ENCODE measurements at places on chromosomes 6 and 20.

DNA sequence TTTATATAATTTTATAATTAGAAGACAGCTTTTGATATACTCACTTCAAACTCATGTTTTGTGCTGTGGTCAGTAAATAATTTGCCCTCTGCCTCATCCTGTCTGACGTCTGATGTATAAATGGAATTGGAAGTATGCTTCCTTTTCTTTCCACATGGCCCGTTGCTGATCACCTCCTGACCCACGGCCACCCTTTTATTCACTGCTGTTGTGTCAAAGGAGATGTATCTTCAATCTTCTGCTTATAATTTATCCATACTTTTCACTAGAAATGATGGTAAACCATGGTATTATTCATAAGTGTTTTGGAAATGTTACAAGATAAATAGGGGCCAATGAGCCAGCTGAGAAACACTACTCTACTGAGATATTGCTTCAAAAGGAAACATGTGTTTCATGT, 841.8 kb downstream of the PHF3 start:
- DNase-seq, result no peak

- DNase-seq, result no peak
Measured at GRCh38 chr6:21444711-21445260, 148.8 kb upstream of the SOX4 start.

DNA sequence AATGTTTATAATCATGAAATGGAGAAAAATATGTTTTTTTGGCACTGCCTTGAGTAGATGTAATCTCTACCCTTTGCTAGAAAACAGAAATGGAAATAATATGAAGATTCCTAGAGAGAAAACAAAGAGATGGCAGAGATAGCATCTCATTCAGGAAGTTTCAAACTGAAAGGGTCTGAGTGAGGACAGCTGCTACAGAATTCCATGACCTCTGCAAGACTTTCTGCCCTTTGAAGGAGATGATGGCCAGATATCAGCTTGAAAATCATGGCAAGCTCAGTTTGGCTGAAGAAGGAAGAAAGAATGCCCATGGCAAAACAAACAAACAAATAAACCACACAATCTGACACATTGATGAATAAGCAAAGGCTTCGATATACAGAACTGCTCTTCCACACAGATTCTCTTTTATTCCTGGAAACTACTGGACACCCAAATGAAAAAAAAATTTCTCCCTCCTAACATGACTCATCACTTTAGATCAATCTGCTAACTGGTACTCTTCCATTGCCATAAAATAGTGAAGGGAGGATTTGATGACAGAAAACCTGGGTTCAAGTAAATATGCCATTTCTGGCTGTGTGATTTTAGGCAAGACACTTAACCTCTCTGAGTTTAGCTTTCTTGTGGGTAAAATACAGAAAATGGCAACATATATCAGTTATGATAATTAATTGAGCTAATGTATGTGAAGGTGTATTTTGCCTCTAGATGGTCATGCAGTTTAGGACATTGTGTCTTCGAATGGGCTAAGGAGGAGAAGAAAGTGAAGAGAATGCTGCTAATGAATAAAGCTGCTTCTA, 105.9 kb upstream of the SPACA1 start:
- DNase-seq, result no peak

GRCh38 chr6:82612475-82613039, 248.9 kb downstream of the TPBG start:
- DNase-seq, result no peak

- no peak for DNase-seq
Measured at GRCh38 chr6:84224251-84224650, 3.2 kb downstream of the CEP162 start.

DNA sequence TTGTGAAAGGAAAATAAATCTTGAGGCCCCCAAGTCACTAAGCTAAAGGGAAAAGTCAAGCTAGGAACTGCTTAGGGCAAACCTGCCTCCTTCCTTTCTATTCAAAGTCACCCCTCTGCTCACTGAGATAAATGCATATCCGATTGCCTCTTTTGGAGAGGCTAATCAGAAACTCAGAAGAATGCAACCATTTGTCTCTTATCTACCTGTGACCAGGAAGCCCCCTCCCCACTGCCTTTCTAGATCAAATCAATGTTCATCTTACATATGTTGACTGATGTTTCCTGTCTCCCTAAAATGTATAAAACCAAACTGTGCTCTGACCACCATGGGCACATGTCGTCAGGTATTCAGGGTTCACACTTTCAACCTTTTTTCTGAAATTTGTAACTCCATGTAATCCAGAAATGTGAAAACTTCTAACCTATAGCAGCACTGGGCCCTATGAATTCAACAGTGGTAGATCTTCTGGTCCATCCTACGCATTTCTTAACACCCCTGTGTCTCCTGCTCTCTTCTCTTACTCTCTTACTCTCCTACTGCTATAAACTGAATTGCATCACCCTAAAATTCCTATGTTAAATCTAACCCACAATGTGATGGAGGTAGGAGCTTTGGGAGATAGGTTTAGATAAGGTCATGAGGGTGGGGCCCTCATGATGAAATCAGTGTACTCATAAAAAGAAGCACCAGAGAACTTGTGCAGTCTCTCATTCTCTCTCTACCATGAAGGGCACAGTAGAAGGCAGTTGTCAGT, 89.3 kb downstream of the EPB41L2 start:
- no peak for DNase-seq

GRCh38 chr6:161674930-161675682, 401.2 kb upstream of the AGPAT4 start:
- no peak for DNase-seq

- DNase-seq, result no peak
Measured at GRCh38 chr6:140541288-140541687, 1166.8 kb upstream of the CITED2 start.

- DNase-seq, result no peak
Measured at GRCh38 chr6:33839399-33840047, 35.7 kb upstream of the MLN start.

- no peak for DNase-seq
Measured at GRCh38 chr6:79764747-79765146, 133.6 kb downstream of the SH3BGRL2 start.

DNA sequence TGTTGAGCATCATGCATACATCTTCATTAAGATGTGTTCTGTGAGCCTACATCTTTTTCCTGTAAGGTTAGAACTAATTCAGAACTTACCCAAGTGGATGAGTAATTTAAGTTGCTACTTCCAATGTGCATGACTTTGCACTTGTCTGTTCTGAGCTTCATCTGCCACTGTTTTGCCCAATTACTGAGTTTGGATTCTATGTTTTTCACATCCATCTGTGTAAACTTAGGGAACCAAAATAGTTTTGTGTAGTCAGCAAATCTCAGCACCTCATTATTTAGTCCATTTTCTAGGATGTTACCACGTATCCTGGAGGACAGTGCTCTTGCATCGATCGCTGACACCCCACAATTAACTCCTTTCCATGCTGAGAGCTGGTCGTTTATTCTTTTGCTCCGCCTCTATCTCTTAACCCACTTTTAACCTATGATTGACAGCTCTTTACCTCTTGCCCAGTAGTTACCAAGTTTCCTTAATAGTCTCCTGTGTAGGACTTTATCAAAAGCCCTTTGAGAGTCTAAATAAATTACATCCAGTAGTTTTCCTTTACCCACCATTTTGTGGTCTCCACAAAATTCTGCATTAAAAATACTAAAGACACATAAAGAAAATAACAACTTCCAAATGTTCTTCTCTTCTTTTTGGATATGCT, 44.2 kb upstream of the CITED2 start:
- no peak for DNase-seq

GRCh38 chr20:5844063-5844681, 94.0 kb downstream of the SHLD1 start:
- DNase-seq, result peak; percentile 84

GRCh38 chr6:34305982-34306708, 57.3 kb upstream of the SMIM29 start:
- DNase-seq, result no peak

- no peak for DNase-seq
Measured at GRCh38 chr6:167711768-167712730, 114.7 kb upstream of the AFDN start.

GRCh38 chr6:169955731-169956437, 204.5 kb downstream of the ERMARD start:
- DNase-seq, result no peak

GRCh38 chr20:20897922-20898321, 185.5 kb upstream of the RALGAPA2 start:
- no peak for DNase-seq

GRCh38 chr20:37856932-37857660, 45.8 kb upstream of the VSTM2L start:
- DNase-seq, result no peak

GRCh38 chr6:14241255-14242070, 123.9 kb downstream of the CD83 start:
- DNase-seq, result no peak

DNA sequence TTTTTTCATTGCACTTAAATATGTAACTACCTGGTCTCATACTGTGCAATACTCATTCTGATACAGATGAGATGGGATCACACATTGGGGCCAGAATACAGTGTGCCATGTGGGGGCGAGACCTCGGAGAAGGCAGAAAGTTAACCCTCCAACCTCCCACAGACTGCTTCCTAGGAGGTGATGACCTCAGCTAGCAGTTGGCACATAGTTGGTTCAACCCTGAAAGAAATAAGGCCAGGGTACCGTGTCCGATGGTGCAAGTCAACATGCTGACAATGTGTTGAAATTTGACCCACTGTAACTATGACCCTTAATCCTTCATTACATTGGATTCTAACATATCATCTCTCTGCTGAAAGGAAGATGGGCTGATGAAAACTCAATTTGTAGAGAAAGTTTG, 61.9 kb downstream of the GJA10 start:
- no peak for DNase-seq

GRCh38 chr6:3415082-3415453, 41.8 kb downstream of the SLC22A23 start:
- DNase-seq, result no peak

- DNase-seq, result no peak
Measured at GRCh38 chr20:4488407-4489339, 233.0 kb upstream of the PRND start.

DNA sequence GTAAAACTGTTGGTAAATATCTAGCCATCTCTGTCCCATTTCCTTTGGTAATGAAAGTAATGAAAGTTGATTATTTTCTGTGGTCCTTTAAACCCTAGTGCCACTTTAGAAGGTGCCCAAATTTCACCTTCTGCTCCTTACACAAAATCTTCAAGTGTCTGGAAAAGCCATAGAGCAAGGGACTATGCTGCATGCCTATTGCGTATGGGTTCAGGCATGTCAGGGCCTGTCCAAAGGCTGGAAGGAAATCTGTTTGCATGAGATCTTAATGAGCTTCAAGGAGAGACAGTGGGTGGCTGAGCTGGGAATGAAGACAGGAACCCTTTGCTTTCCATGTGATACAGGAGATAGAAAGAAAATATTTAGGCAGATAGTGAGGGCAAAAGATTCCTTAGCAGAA, 66.6 kb upstream of the CCN6 start:
- DNase-seq, result no peak

DNA sequence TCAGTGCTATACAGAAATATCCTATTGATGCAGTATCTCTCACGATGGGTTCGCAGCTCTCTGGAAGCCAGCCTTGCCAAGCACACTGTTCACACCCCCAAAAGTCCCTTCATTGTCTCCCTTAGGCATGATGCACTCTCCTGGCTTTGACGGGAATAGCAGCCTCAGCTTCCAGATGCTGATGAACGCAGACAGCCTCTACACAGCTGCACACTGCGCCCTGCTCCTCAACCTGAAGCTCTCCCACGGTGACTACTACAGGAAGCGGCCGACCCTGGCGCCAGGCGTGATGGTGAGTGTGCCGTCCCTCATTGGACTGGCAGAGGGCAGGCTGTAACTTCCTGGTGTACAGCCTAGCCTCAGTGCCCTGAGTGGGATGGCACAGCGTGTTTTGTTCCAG, 60.0 kb upstream of the PBOV1 start:
- DNase-seq, result peak; percentile 20

GRCh38 chr20:24437196-24438082, 32.0 kb upstream of the SYNDIG1 start:
- no peak for DNase-seq

GRCh38 chr6:13593720-13594119, 19.3 kb downstream of the SIRT5 start:
- no peak for DNase-seq

DNA sequence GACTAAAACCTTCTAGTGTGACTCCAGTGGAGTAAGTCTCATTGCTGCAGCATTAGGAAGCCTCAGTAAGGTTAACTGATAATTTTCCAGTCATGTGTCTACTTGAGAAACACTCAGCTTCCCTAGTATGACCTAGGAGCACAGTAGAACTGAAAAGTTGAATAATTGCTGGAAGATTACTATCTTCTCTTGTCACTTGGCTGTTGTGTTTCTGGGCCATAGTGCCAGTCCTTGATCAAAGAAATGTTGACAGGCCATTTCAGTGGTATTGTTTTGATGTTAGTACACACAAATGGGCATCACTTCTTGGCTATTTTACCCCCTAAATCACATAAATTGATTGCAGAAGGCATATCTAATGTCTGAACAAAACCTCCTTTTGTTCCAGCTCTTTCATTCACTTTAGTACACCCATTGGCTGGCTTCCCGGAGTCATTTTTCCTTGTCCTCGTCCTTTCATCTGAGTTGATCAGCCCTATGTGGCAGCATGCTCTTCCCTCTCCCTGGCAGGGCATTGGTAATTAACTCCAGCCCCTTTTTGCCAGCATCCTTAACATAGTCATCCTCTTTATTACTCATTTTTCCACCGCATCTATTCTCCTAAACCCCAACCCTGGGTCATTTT, 6.0 kb downstream of the ENPP3 start:
- no peak for DNase-seq

- DNase-seq, result no peak
Measured at GRCh38 chr6:145045582-145045981, 689.7 kb downstream of the EPM2A start.

DNA sequence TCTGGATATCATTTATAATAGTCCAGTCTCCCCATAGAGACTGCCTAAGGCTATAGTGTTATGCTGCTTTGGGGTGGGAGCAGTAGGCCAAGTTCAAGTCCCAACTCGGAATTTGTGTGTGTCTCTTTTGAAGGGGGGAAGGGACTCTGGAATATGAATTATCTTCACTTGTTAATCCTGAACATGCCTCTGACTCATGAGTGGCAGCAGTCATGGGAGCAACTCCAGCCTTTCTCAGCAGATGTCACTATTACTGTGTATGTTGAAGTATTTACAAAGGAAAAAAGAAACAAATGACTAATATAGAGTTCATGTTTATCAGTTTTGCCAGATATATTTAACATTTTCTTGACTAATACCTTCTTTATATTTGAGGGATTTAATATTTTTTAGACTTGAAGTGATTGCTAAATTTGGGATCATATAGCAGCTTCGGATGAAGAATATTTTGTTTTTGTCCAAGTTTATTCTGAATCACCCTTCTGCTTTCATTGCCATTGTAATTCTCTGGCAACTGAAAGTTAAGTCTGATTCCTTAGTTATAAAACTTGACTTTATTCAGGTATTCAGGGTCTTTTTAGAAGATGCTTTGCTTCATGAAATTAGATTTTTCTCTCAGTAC, 23.4 kb downstream of the FAM217A start:
- DNase-seq, result peak; percentile 50

DNA sequence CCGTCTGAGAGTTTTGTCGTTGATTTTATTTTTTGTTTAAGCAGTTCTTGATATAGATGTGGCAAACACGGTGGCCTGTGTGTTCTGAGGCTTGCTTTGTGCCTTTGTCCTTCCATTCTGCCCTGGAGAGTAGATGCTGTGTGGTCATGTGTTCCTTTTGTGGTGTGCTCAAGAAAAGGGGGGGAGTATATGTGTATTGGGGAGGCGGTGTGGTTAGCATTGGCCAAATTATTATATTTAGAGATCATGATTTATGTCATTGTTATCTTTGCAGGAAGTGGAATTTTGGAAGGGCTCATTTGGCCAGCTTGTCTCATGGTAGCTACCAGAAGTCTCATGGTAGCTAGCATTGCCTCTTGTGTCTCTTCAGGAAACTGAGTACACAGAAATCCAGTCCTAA, 16.4 kb downstream of the RREB1 start:
- DNase-seq, result no peak
